ENCODE measurements at places on chromosomes 6 and 20.

DNA sequence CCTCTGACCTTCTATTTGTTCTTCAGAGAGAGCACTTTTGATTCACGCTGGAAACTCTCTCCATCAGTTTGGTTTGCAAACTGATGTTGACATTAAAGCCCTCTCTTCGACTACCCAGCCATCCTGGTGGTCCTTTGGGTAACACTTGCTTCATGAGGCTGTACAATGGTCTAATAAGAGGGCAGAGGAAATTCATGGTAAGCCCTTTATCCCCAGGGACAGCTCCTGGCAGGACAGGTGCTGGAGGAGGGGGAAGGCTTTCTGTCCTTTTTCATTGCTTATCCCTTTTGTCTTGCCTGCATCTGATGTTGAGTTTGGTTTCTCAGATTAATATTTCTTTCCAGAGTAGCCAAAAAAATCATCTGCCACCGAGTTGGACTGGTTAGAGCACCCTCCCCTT is 52.1 kb upstream of the CD93 start:
- DNase-seq, result no peak

- peak; percentile 91 for DNase-seq
Measured at GRCh38 chr6:25229671-25230321, 49.4 kb upstream of the CARMIL1 start.

DNA sequence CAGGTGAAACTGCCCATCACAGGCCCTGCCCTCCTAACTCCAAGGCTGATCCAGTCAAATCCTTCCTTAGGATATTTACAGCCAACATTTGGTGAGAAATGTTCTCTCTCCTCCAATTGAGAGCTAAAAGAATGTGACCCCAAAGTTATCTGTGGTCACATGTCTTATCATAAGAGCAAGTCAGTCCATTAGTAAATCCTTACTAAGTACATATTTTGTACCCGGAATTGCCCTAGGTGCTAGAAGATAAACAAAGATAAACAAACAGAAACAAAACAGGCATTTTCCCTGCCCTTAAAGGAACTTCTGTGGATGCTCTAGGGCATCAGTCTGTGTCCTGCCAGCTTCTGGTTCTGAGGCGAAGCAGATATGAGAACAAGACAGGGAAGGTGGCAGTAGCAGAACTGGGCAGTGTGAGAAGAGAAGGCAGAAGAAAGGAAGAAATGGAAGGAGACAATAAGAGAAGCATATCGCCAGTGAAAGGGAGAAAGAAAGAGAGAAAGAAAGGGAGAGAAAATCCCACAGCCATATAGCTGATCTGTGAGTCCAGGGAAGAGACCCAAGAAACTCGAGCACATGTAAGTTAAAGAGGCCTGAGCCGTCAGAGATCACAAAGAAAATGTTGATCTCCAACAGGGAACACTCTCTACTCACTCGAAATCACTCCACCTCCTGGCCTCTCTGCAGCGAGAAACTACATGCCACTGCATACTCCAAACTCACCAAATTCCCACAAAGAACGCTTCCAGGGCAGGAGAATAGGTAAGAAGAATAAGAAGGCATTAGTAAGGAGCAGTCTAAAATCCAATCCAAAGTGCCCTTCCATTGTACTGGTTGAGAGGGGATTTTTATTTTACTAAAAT is 41.7 kb downstream of the CDK5RAP1 start:
- no peak for DNase-seq

- DNase-seq, result no peak
Measured at GRCh38 chr20:47042464-47042863, 147.8 kb downstream of the EYA2 start.

DNA sequence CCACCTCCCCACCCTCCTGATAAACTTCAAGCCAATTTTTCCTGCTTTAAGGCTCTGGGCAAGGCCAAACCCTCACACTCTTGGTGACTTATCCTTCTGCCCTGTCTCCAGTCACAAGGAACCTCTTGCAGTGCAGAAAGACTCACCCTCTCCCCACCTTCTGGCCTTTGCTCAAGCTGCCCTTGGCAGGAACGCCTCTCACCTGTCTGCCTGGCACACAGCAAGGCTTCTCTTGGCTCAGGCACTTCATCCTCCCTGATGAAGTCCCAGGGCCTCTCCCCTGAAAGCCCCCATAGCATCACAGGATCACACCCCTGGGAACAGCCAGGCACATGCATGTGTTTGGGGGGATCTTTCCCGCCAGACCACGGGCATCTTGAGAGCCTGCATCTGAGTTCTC is 68.8 kb upstream of the NNAT start:
- DNase-seq, result no peak

- DNase-seq, result peak; percentile 21
Measured at GRCh38 chr20:5612581-5613301, 137.5 kb upstream of the SHLD1 start.

GRCh38 chr6:105786890-105787655 is 299.1 kb upstream of the PRDM1 start:
- no peak for DNase-seq

DNA sequence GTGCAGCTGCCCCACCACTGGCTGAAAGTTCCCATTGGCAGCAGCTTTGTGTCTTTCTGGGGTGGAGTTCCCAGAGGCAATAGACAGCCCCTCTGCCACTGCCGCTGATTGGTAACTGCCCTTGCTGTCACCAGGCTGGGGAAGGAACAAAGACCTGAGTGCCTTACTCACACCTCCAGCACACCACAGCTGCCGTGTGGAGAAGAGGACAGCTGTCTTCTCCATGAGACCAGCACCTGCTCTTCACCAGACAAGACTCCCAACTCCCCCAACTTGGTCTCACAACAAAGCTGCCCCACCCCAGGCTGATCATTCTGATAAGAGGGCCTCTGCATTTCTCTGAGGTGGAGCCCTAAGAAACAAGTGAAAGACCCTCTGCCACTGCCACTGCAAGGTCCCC is 39.7 kb upstream of the PTCHD4 start:
- no peak for DNase-seq

- no peak for DNase-seq
Measured at GRCh38 chr6:90370493-90370959, 73.9 kb upstream of the BACH2 start.

DNA sequence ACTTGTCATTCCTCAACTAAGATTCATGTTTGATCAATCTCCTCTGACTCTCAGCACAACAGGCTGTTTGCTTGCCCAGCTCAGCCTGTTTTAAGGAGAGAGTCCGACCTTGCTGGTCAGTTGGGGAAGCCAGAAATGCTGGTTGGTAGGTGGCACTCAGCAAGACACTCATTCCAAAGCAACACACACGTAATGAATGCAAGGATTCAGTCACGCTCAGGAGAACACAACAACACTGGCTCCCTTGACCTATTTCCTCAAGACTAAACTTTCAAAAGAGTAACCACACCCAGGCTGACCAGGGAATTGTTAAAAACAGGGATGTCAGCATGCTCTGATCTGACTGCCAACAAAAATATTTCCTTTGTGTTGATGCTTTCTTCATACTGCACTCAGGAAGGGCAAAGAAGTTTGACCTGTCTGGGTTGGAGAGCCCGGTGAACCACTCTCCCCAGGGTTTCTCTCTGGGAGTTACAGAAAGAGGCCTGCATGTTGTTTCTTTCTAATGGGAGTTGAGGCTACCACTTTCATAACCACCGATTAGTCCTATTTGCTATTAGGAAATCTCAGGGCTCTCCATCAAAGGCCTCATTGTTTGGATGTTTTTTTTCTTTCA is 25.6 kb upstream of the PREP start:
- DNase-seq, result peak; percentile 61

DNA sequence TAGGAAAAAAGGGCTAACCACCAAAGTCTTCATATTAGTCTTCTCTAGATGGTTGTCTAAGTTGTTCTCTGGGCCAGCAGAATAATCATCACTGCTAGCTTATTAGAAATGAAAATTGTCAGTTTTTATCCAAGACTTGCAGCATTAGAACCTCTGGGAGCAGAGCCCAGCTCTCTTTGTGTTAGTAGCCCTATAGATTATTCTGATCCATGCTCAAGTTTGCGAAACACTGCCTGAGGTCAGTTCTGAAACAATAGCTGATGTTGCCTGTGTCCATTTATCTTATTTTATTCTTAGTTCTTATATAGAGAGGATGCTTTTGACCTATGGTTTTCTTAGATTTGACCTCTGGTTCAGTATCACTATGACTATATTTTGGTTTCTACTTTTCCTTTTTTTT is 66.9 kb downstream of the BCKDHB start:
- no peak for DNase-seq

- no peak for DNase-seq
Measured at GRCh38 chr6:108171291-108171917, 5.6 kb downstream of the NR2E1 start.

DNA sequence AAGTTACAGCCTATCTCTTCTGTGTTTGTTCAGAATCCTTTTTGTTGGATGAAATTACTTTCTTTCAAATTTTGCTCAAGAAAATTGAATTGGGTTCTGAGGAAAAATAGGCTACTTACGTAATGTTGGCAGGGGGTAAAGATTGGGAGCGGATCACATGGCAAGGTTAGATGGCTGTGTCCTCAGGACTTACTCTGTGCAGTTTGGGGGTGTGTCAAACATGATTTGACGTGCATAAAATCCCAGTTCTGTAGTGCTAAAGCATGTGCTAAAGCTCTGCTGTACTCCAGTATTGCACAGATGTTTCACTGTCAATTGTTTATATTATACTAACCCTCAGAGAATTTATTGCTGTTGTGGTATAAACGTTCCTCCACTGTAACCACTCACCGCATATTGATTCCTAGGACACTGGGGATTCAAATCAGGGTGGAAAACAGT is 2.6 kb downstream of the NT5E start:
- no peak for DNase-seq

DNA sequence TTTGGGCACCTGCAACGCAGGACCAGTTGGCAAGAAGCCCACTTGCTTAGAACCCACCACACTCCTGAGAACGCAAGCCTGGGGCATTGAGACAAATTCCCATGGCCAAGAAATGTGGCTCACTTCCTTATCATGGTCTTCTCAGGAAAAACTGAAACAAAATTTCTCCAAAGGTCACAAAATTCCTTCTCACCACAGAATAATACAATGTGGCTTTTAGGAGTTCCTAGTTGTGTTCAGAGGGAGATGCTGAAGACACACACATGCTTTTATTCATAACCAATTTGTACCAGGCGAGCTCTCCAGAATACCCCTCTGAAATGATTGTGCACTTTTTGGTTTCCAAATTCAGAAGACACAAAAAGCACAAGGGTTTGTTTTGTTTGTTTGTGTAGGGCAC is 31.6 kb downstream of the ADTRP start:
- no peak for DNase-seq

GRCh38 chr6:167682125-167682524 is 144.6 kb upstream of the AFDN start:
- DNase-seq, result peak; percentile 29

- DNase-seq, result no peak
Measured at GRCh38 chr6:1849691-1850090, 240.0 kb downstream of the FOXC1 start.

DNA sequence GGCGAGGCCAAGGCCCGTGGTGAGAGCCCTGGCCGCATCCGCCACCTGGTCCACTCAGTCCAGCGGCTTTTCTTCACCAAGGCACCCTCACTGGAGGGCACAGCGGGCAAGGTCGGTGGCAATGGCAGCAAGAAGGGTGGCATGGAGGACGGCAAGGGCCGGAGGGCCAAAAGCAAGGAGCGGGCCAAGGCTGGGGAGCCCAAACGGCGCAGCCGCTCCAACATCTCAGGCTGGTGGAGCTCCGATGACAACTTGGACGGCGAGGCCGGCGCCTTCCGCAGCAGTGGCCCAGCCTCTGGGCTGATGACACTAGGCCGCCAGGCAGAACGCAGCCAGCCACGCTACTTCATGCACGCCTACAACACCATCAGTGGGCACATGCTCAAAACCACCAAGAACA is 109.2 kb upstream of the MYL9 start:
- no peak for DNase-seq

GRCh38 chr6:32413427-32414047 is 6.6 kb upstream of the BTNL2 start:
- peak; percentile 60 for DNase-seq

GRCh38 chr20:13671916-13672378 is 33.2 kb upstream of the TASP1 start:
- DNase-seq, result no peak

DNA sequence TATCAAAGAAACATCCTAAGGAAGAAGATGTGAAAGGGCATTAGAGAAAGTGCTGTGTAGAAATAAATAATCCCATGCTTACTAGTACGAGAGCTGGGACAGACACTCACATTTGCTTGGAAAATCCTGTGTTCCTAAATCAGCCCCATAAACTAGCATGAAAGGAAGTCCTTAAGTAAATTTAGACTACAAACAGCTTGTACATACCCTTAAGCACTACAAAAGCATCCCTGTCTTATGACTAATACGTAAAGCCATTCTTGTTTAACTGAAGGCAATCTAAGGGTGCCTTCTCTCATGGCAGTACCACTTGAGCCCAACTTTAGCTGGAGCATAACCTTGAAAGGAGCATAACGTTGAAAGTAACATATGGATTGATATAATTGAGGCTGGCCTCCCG is 15.4 kb upstream of the FOXQ1 start:
- DNase-seq, result no peak

DNA sequence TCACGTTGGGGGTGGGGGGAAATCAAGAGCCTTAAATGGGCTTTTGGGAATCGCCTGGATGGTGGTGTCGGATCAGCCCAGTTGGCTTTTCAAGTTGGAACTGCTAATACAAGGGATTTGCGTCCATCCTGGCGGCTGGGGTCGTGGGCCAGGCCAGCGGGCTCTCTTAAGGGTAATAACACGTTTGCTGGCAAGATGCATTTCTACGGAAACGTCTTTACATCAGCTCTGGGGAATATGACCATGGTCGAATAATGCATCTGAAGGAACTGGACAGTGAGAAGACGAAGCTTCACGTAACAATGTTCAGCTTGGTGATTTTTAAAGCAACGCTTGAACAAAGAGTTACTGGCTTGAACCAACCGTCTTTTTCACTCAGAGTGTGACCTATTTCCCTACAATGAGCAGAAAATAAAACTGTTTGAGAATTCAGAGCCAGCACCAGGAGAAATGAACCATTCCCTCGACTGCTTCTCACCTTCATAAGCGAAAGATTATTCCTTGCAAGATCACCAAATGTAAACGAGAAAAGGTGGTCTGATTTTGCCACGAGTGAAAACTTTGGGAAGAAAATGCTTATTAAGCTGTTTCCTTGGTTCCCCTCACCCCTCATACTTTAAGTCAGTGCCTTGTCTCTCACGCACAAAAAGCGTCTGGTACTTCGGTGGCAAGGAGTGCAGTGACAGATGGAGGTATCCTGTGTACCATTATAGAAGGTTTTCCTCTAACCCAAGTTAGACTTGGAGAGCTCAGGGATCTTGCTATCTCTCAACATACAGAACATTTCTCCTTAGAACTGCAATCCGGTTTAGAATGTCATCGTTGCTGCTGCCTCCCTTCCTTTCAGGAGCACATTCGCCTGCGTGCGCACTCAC is 1.4 kb upstream of the MARCKS start:
- DNase-seq, result peak; percentile 23

GRCh38 chr20:61802721-61803311 is 262.9 kb downstream of the TAF4 start:
- no peak for DNase-seq

- DNase-seq, result no peak
Measured at GRCh38 chr20:40892642-40893041, 136.0 kb upstream of the TOP1 start.

- DNase-seq, result no peak
Measured at GRCh38 chr6:100281471-100281901, 183.2 kb downstream of the SIM1 start.
